ENCODE measurements at places on chromosomes 5 and 9.
A peak's percentile ranks its signal among the peaks of the same experiment; 100 is the strongest.

GRCh38 chr9:127088724-127089615 lies 33.5 kb downstream of the ANGPTL2 start:
- DNase-seq, result no peak

GRCh38 chr9:131237931-131238401 lies 38.3 kb downstream of the FAM78A start:
- peak; percentile 81 for DNase-seq

DNA sequence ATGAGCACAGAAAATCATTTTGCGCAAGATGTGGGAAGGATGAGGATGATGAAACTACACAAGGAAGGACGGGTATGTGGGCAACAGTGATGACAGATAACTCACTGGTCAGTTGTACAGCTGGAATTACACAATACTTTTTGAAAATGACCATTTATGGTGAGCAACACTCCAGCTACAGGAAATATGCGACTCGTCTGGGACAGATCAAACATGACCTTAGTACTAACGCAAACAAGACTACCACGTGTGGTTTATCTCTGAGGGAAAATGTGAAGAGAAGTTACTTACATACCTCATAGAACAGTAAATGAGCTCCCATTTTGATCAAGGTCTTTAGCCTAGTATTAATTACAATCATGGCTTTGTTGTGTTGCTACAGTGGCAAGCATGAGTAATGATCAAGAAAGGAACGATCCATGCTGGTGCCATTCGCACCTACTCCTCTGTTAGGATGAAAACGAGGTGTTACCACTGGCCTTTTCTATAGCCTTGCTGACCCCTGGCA lies 456.9 kb downstream of the BNC2 start:
- DNase-seq, result no peak

DNA sequence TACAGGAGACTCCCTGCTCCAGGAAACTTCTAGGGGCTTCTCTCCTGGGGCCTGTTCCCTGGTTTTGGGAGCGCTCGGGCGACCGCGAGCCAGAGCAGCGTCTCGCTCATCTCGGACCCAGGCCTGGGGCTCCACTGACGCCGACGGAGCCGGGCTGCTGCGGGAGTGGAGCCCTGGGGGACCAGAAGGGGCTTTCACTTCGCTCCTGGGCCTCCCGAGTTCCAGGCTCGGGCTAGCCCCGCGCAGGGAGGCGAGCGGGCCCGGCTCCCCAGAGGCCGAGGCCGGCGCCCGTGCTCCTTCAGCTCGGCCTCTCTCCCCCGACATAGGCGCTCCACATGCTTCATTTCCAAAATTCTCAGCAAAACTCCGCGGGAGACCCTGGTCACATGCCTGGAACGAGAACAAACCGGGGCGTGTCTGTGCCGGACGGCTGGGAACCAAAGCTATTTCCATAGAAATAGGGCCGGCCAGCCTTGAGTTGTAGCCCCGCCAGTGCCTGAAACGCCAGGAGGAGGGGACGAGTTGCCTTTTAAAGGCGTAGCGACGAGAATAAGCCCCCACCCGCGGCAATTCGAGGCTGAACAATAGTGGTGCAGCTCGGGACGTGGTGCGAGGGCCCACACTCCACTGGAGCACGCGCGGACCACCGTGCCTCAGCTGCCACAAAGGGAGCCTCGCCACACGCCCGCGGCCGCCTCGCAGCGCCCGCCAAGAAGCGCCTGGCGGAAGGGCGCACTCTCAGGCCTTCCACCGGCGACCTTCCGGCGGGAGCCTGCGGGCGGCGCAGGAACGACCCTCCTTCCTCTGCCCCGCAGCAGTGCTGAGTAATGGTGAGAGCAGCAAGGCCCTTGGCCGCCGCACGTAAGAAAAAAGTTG lies 1.1 kb upstream of the G3BP1 start:
- DNase-seq, result peak; percentile 93

DNA sequence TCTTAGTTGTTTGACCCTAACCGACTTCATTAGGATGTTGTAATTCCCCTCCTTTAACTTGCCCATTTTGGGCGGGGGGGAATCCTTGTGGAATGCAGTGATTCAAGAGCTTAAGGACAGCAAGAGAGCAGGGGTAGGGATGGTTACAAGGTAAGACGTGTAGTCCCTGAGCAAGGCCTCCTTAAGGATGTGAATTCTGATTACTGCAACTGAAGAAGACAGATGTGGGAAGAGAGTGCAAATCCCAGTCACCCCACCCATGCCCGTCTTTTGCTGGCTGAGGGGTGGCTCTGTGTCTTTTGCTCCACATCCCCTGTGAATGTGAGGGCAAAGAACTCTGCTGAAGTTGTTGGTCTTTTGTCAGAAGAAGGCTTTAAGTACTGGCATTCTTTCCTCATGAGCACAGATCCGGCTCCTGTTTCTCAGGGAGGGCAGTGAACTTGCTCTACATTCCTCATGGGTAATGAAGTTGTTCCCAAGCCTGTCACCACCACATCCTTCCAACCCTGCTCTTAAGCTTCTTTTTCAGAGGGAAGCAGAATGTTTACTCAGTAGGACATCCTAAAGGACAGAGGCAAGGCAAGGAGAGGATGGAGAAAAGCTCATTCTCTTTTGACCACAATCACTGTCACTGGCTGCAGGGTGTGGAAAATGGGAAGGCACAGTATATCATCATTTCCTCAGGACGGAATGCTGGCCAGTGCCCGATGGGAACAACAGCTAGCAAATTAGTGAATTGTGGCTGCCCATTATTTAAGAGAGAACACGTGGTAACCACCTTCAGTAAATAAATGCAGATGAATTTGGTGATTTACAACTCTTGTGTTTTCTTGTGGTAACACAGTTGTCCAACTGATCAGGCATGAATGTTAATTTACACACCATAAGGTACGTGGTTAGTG lies 61.5 kb downstream of the RAI14 start:
- DNase-seq, result peak; percentile 83

GRCh38 chr9:114187827-114188226 lies 32.5 kb downstream of the COL27A1 start:
- DNase-seq, result no peak

DNA sequence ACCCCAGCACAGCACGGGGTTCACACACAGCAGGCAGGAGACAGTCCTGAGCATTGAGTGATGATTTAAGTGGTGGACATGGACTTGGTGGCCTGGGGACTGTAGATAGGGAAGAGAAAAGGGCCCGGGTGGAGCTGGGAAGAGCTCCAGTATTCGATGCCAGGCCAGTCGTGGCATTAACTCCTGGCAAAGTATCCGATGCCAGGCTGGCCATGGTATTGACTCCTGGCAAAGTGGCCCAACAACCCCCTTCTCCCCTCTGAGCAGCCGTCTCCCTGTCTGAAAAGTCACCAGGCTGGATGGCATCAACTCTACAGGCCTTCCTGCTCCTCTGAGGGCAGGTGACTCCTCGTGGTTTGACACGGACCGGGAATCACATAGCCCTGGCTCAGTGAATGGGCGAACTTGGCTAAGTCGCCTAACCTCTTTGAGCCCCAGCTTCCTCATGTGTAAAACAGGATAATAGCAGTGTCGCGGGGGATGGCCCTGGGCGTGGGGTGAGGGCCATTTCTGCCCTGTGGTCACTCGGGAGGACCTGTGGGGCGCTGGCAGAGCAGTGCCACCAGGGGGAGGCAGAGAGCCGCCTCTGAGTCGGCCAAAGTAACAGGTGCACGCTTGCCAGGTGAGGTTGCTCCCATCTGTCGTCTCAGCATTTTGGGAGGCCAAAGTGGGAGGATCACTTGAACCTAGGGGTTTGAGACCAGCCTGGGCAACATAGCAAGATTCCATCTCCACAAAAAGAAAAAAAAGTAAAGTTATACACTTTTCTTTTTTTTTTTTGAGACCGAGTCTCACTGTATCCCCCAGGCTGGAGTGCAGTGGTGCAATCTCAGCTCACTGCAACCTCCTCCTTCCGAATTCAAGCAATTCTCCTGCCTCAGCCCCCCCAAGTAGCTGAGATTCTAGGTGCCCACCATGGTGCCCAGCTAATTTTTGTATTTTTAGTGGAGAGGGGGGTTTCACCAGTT lies 5.7 kb upstream of the SEC16A start:
- DNase-seq, result peak; percentile 81

- DNase-seq, result peak; percentile 8
These were observed 104.6 kb downstream of the CACNA1B start for GRCh38 chr9:137982200-137982599.

DNA sequence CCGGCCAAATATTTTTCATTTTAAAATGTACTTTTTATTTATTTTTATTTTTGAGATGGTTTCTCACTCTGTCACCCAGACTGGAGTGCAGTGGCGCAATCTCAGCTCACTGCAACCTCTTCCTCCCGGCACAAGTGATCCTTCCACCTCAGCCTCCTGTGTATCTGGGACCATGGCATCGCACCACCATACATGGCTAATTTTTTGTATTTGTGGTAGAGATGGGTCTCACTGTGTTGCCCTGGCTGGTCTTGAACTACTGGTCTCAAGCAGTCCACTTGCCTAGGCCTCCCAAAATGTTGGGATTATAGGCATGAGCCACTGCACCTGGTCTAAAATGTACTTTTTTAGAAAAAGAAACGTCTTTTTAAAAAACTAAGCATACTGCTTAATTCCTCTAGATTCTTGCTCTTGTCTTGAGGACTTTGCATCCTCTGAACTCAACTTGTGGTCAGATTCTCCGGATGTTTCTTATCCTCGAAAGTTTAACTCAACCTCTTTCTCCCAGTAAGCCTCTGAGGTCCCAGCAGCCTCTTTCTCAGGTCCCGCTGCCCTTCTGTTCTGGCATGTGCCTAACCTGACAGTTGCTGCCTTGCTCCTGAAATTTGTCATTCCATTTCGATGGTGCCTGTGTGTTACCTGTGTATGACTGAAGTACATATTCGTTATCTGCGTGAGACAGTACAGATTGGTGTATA lies 63.0 kb downstream of the TRIO start:
- DNase-seq, result no peak

GRCh38 chr5:159913501-159913900 lies 2.8 kb upstream of the ADRA1B start:
- DNase-seq, result no peak

DNA sequence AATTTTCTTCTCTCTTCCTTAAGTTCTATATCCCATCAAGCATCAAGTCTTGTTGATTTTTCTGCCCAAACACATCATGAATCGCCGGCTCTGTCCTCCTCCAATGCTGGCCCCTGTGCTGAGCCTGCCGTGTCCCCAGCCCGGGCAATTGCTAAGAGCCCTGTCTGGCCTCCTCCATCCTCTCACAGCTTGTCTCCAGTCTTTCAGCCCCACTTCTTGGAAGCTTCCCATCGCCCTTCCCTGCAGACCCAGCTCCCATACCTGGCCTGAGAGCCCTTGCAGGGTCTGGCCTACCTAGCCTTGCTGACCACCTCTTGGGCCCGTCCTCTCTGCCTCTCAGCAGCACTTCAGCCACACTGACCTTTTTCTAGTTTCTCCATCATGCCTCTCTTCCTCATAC lies 61.9 kb downstream of the COL15A1 start:
- DNase-seq, result no peak

DNA sequence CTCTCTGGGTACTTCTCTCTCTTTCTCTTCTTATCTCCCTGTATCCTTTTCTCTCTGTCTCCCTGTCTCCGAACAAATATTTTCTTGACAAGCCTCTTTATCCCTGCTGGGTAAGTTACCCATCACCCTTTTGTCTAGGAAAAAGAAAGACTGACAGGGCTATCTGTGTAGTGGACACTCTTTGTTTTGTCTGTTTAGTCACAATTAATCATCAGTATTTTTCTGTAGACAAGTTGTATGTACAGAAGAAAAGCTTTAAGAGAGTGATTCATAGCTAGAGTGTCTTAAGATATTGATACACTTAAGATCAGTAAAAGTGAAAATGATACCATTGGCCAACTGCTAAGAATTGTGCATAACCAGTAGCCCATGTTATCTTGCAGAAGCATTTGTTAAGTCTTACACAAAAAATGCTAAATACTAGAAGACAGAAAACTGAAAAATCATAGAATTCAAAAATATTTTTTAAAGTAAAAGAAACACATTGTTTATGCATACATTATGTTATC lies 1043.8 kb upstream of the EDIL3 start:
- DNase-seq, result peak; percentile 30

- DNase-seq, result no peak
These were observed 10.5 kb downstream of the CDHR2 start for GRCh38 chr5:176559683-176560082.

- DNase-seq, result no peak
These were observed 42.6 kb downstream of the ANKRD55 start for GRCh38 chr5:56190497-56190896.

- DNase-seq, result peak; percentile 65
These were observed 60.2 kb downstream of the MELK start for GRCh38 chr9:36632892-36633291.

DNA sequence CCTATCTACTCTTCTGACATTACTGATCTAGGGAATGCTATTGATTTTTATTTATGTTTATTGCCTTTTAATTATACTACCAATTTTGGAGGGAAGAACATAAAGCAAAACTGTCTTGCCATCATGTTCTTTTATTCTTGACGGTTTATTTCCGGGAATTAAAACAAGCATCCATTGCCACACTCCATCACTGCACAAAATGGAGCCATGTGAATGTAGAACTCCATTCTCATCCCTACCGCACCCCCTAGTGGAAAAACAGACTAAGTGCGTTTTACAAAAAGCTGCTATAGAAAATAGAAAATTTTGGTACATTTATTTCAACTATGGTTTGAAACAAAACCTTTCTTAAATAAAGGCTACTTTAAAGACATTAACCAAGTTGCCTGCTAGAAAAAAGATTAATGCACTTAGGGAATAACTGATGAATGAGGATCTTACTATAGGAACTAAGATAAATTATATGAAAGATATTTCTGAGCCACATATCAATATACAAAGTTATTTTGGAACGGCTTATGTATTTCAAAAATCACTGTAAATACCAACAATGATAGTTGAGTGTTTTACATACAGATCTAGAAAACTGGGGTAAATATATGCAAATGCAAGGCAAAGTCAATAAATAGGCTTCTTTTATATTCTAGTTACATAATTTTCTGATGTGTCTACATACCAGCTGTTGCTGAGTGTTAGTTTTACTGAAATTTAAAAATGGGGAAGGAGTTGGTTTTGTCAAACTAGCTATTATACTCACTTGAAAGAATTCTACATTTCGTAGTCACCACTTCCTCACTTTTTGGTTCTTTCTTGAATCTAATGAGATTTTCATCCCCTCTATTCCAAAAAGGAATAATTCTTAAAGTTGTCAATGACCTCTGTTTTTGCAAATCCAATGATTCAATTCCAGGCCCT lies 26.5 kb downstream of the OXCT1 start:
- DNase-seq, result peak; percentile 83

DNA sequence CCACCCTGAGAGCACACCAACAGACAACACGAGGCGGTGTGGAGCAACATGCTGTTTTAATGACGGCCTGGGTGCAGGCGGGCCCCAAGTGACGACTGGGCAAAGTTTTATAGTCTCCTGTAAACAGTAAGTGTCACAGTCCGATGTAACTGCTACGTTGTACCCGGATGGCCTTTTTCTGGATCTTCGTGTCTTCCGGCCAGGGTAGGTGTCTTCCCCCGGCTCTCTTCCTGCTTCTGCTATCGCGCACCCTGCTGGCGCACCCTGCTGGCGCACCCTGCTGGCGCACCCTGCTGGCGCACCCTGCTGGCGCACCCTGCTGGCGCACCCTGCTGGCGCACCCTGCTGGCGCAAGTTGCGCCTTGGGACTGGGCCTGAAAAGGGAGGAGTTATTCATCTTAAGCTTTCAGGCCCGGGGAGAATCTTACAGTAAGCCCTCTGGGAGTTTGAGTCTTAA lies 143.0 kb upstream of the TARS1 start:
- no peak for DNase-seq

GRCh38 chr5:114317751-114318150 lies 44.1 kb upstream of the KCNN2 start:
- DNase-seq, result no peak
